ENCODE measurements at places on chromosomes 5 and 9. TPM values are rescaled to one million over a fixed set of nuclear protein-coding genes. Genes with fewer than 3 reads are reported as not detected.

FRRS1L gene
- total RNA-seq: not detected

CARTPT gene
- total RNA-seq: not detected

PCDHGB6 gene
- total RNA-seq: not detected

- no peaks in the 10 kb centered on the region for H3K27me3 ChIP-seq
- no peaks in the 10 kb centered on the region for H3K4me1 ChIP-seq
- H3K36me3 ChIP-seq: no peaks in the 10 kb centered on the region
- H3K27ac ChIP-seq: no peak overlapping the region
- no peak overlapping the region for H3K4me3 ChIP-seq
Observed at GRCh38 chr5:143755966-143756365, 56.0 kb upstream of the HMHB1 start.

DNA sequence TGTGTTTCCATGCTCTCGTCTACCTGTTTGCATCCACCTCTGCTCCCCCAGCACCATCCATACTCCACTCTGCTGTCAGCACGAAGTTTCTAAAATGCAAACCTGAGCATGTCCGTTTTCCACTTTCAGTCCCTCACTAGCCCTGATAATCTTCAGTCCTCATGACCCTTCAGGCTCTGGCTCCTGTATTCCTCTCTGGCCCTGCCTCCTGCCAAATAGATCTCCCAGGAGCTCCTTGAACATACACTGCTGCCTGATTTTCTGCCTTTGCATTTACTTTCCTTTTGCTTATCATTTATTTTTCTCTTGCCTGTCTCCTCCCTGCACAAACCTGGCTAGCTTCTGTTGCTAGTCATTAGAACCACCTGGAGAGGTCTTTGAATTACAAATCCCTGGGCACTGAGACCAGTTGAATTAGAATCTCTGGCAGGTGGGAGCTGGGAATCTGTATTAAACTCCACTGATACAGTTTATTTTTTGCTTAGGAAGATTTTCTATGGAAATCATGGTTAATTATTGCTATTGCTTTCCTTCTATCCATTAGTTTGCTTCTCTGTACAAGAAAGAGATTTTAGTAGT is 18.5 kb downstream of the ARHGEF28 start:
- H3K27me3 ChIP-seq: peaks cover 7% of the 10 kb centered on the region
- no peaks in the 10 kb centered on the region for H3K4me1 ChIP-seq

- no peaks in the 10 kb centered on the region for H3K36me3 ChIP-seq
- no peaks in the 10 kb centered on the region for H3K4me1 ChIP-seq
- no peaks in the 10 kb centered on the region for H3K27me3 ChIP-seq
- no peak overlapping the region for H3K4me3 ChIP-seq
- no peak overlapping the region for H3K27ac ChIP-seq
Observed at GRCh38 chr9:78866207-78867132, 569.5 kb downstream of the PSAT1 start.

GRCh38 chr9:32454280-32454679 is 69.8 kb downstream of the ACO1 start:
- H3K4me3 ChIP-seq: no peak overlapping the region
- no peak overlapping the region for H3K27ac ChIP-seq
- no peaks in the 10 kb centered on the region for H3K4me1 ChIP-seq
- DNase-seq: no peak
- H3K36me3 ChIP-seq: peaks cover 69% of the 10 kb centered on the region

DNA sequence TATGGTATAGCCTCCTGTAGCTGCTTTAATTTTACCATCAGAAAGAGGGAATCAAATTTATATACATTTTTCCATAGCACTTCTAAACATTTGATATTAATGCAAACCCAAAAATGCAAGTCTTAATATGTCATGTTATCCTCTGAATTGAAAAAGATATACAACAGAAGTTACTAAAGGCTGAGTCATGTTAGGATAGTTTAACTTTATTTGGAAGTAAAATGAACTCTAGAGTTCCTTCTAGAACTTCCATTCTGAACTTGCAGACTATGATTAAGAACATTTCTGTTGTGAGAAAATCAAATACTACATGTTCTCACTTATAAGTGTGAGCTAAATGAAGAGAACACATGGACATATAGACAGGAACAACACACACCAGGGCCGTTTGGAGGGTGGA is 317.3 kb upstream of the PRR16 start:
- no peaks in the 10 kb centered on the region for H3K27me3 ChIP-seq
- no peak for DNase-seq
- H3K27ac ChIP-seq: no peak overlapping the region
- H3K4me3 ChIP-seq: no peak overlapping the region
- H3K4me1 ChIP-seq: no peaks in the 10 kb centered on the region

DNA sequence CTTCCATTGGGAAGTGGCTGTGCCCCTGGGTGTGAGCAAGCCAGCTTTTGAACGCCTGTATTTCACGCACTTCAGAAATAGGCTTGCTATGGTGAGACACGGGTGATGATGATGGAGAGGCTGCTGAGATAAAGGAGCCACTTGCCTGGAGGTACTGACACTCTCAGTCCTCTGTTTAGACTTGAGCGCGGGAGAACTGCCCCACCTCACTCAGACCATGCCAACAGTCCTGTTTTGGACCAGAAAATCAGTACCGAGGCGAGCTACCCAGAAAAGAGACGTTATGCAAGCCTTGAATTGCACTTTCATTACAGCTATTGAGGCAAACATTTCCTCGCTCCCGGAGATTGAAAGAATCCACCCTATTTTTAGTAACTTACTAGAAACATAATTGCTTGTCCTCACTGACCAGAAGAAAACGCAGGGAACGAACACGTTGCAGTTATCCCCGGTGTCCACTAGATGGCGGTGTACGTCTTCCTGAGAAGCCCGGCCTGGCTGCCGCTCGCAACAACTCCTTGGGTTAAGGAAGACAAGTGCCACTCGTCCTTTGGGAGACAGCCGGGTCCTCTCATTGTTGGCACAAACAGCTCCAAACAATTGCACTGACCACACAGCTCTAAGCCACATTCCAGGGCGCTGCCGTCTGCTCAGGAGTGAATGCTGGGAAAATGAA is 142.4 kb downstream of the PSAT1 start:
- H3K27me3 ChIP-seq: no peaks in the 10 kb centered on the region
- H3K27ac ChIP-seq: no peak overlapping the region
- H3K4me1 ChIP-seq: peaks cover 5% of the 10 kb centered on the region
- no peaks in the 10 kb centered on the region for H3K36me3 ChIP-seq
- peak; percentile 76 for DNase-seq

- peak; percentile 25 for DNase-seq
- no peaks in the 10 kb centered on the region for H3K36me3 ChIP-seq
- no peak overlapping the region for H3K27ac ChIP-seq
- H3K27me3 ChIP-seq: peaks cover 18% of the 10 kb centered on the region
- H3K4me3 ChIP-seq: no peak overlapping the region
Observed at GRCh38 chr5:1638658-1639400, 115.1 kb upstream of the LPCAT1 start.

GRCh38 chr9:133199648-133200321 is 9.3 kb downstream of the OBP2B start:
- no peaks in the 10 kb centered on the region for H3K36me3 ChIP-seq
- no peak for DNase-seq
- H3K4me3 ChIP-seq: peak overlapping the region; percentile 34
- H3K27ac ChIP-seq: peak overlapping the region; percentile 7
- peaks cover 2% of the 10 kb centered on the region for H3K27me3 ChIP-seq
- peaks cover 2% of the 10 kb centered on the region for H3K4me1 ChIP-seq

GRCh38 chr5:96655085-96655484 is 7.1 kb upstream of the CAST start:
- no peak overlapping the region for H3K27ac ChIP-seq
- H3K4me3 ChIP-seq: no peak overlapping the region
- H3K27me3 ChIP-seq: no peaks in the 10 kb centered on the region

GRCh38 chr5:6442333-6442732 is 6.3 kb upstream of the UBE2QL1 start:
- H3K27me3 ChIP-seq: peaks cover 6% of the 10 kb centered on the region
- H3K27ac ChIP-seq: no peak overlapping the region
- DNase-seq: no peak
- no peaks in the 10 kb centered on the region for H3K36me3 ChIP-seq
- no peak overlapping the region for H3K4me3 ChIP-seq

DNA sequence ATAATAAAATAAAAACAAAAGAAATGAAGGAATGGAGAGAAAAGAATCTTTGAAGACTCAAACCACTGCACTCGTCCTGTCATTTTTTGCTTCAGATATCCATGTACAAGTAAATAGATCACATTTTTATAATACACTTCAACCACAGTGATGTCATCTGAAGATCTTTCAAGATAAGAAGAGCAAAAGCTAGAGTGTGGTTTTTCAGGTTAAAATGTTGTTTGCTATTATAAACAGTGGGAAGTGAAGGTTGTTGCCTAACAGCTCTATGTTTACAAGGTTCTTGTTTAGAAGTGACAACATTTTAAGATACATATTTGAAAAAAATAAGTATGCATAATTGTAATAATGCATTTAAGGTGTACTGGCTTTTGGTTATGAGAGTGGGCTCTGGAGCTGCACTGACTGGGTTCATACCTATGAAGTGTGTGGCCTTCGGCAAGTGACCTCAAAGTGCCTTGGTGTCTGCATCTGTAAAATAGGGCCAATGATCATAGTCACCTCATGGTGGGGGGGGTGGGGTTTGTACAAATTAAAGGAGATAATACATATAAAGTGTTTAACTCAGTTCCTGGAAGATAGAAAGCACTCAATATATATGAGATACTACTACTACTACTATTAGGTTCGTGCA is 45.5 kb upstream of the IL7R start:
- peaks cover 60% of the 10 kb centered on the region for H3K4me1 ChIP-seq
- no peak for DNase-seq
- H3K27ac ChIP-seq: peak overlapping the region; percentile 76
- no peaks in the 10 kb centered on the region for H3K27me3 ChIP-seq
- H3K36me3 ChIP-seq: no peaks in the 10 kb centered on the region
- no peak overlapping the region for H3K4me3 ChIP-seq

GRCh38 chr5:58852566-58852965 is 269.7 kb downstream of the RAB3C start:
- H3K4me1 ChIP-seq: no peaks in the 10 kb centered on the region
- no peak overlapping the region for H3K27ac ChIP-seq
- no peak overlapping the region for H3K4me3 ChIP-seq
- DNase-seq: no peak
- no peaks in the 10 kb centered on the region for H3K27me3 ChIP-seq
- H3K36me3 ChIP-seq: no peaks in the 10 kb centered on the region

GRCh38 chr9:71549023-71549422 is 219.3 kb downstream of the CEMIP2 start:
- H3K4me3 ChIP-seq: no peak overlapping the region
- no peaks in the 10 kb centered on the region for H3K36me3 ChIP-seq
- peak; percentile 1 for DNase-seq
- H3K27me3 ChIP-seq: peaks cover 4% of the 10 kb centered on the region

DNA sequence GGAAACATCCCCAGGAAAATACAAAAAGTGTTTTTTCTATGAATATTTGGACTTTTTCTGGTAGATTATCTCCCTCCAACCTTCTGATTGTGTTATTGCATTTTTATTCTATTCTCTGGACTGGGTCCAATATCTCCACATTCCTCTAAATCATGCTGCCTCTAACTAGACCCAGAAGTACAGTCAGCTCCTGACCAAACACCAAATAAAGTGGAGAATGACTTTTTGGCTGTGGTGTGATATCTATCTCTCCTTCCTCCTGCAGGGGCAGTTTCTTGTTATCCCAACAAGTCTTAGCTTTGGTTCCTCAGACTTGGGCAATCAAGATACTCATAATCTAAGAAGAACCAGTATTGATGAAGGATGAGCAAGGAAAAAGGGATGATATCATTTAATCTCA is 3.2 kb upstream of the RAI14 start:
- peaks cover 18% of the 10 kb centered on the region for H3K4me1 ChIP-seq
- no peaks in the 10 kb centered on the region for H3K36me3 ChIP-seq
- H3K27ac ChIP-seq: no peak overlapping the region

GRCh38 chr9:125649315-125649714 is 57.7 kb downstream of the MAPKAP1 start:
- no peaks in the 10 kb centered on the region for H3K27me3 ChIP-seq
- peaks cover 5% of the 10 kb centered on the region for H3K36me3 ChIP-seq
- no peak overlapping the region for H3K27ac ChIP-seq
- no peak overlapping the region for H3K4me3 ChIP-seq
- peaks cover 19% of the 10 kb centered on the region for H3K4me1 ChIP-seq

- DNase-seq: no peak
- peaks cover 24% of the 10 kb centered on the region for H3K36me3 ChIP-seq
- no peaks in the 10 kb centered on the region for H3K4me1 ChIP-seq
- no peak overlapping the region for H3K27ac ChIP-seq
- no peaks in the 10 kb centered on the region for H3K27me3 ChIP-seq
Observed at GRCh38 chr9:3277200-3277599, 248.6 kb downstream of the RFX3 start.

DNA sequence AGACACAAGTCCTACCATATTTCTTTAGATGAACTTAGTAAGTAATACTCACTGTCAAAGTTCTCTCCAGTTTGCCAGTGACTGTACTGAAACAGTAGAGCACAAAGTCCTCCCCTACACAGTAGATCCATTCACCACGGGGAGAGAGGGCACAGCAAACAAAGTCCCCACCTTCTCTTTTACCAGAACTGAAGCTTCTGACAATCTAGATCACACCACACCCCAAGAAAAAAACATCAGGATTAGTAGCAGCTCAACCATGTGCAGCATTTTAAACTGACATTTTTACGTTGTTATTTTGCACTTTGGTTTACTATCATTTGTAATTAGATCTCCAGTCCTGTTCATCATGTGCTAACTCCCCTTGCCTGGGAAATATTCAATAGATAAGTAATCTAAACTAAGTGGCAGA is 23.0 kb downstream of the DNAJA1 start:
- H3K4me3 ChIP-seq: no peak overlapping the region
- no peak for DNase-seq
- H3K36me3 ChIP-seq: peaks cover 56% of the 10 kb centered on the region
- H3K4me1 ChIP-seq: peaks cover 15% of the 10 kb centered on the region

DNA sequence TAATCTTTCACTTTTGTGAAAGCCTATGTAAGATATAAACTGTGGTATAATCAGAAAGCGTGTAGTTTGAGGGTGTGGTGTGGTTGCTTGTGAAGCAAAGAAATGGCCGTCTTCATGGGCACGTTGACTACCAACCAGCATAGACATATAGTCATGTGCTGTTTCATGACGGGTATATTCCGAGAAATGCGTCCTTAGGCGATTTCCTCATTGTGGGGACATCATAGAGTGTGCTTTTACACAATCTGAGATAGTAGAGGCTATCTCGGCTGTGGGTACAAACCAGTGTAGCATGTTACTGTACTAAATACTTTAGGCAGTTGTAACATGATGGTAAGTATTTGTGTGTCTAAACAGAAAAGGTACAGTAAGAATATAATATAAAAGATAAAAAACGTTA is 79.7 kb upstream of the LRRC70 start:
- peaks cover 16% of the 10 kb centered on the region for H3K36me3 ChIP-seq
- no peak overlapping the region for H3K27ac ChIP-seq
- H3K27me3 ChIP-seq: no peaks in the 10 kb centered on the region
- DNase-seq: no peak
- H3K4me1 ChIP-seq: no peaks in the 10 kb centered on the region
- H3K4me3 ChIP-seq: no peak overlapping the region

- no peak overlapping the region for H3K4me3 ChIP-seq
- no peak for DNase-seq
- H3K27ac ChIP-seq: no peak overlapping the region
- H3K27me3 ChIP-seq: no peaks in the 10 kb centered on the region
- H3K36me3 ChIP-seq: peaks cover 75% of the 10 kb centered on the region
- no peaks in the 10 kb centered on the region for H3K4me1 ChIP-seq
Observed at GRCh38 chr9:111400564-111400898, 70.5 kb upstream of the OR2K2 start.

All from CD4-positive, alpha-beta T cell (primary cell).